ENCODE measurements at places on chromosomes 1 and 21.

DNA sequence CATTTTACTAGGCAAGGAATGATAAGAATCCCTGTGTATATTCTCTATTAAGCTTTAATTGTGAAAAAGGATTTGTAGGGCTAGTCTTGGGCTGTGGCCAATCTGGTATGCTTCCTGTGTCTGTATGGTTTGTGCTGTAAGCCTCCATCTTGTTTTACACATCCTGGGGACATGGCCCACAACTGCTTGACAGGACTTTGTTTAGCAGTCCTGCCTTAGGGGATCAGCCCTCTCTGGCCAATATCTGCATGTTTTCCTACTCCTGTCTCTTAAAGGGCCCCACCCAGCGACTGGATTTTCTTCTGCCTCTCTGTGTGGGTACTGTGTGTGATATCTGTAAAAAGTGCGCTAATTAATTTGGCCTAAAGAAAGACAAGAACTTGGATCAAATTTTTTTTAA, 813.2 kb downstream of the PLA2G4A start:
- no peak for DNase-seq

GRCh38 chr1:153395136-153395685, 4.3 kb upstream of the S100A8 start:
- DNase-seq, result no peak

DNA sequence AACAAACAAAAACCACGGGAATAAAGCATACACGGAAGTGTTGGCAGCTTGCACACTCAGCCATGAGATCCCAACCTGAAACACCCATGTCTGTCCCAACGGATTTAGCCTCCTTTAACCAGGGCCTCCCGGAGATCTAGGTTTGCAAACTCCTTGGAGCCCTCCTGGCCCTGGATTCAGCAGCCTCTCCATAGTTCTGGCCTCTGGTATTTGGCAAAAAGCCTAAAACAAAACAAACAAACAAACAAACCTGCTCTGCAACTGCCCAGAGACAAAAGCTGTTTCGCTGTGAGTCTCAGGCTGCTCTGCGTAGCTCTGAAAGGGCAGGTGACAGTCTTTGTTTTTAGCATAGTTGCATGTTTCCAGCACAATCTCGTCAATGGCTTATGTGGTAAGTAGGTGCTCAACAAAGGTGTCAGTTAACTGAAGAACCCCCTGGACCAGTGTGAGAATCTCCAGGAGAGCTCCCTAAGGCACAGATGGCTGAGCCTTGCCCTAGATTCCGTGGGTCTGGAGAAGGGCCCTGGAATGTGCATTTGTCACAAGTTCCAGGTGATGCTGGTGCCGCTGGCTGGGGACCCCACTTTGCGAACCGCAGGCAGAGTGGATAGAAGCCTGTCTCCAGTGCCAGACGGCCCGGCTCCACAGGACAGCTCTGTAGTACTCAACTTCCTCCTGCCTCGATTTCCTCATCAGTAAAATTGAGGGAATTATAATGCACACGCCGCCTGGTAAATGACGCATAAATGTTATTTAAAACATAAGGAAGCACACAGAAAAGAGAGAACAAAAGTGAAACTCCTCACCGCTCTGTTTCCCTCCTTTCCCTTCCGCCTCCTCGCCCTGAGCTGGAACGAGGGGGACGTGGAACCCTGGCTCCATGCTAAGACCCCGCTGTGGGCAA, 86.2 kb downstream of the RIPK4 start:
- no peak for DNase-seq

GRCh38 chr21:35096959-35097358, 47.9 kb upstream of the RUNX1 start:
- no peak for DNase-seq

DNA sequence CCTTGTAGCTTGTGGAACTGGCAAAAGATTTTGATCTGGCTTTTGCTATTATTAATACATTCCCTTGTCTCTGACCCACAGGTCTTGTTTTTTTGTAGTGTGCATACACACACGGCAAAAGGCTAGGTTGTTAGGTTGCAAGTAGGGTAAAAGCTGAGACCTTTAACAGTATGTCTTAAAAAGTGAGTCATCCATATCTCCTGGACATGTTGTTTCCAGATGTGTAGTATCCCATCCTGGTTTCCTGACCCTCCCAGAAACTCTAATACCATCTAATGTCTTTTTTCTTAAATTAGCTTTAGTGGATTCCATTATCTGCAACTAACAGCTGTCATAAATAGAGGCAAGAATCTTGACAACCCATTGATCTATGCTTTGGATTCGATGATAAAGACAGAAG, 14.7 kb downstream of the OVGP1 start:
- DNase-seq, result no peak

GRCh38 chr1:153195216-153195615, 8.0 kb upstream of the LELP1 start:
- DNase-seq, result no peak

DNA sequence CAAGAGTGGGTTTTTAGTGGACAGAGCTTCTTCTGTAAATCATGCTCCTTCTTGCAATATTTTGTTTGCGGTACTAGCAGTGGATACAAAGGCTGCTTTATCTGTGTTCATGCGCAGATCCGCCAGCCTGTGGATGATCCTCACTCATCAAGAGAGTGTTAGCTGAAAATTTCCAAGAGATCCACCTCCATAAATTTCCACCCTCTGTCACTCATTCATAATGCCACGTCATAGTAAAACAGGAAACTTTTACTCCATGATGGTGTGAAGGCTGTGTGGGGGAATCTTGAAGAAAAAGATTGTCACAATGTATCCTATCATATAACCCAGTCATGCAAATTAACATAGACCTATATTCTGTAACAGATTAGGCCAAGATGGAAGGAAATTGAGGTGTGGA, 4.4 kb upstream of the MAPKAPK2 start:
- no peak for DNase-seq

- no peak for DNase-seq
These were observed 11.4 kb downstream of the PPFIA4 start for GRCh38 chr1:203037509-203038190.

GRCh38 chr21:38114717-38115333, 142.0 kb upstream of the KCNJ15 start:
- no peak for DNase-seq

GRCh38 chr1:26704629-26705028, 8.8 kb downstream of the ARID1A start:
- DNase-seq, result no peak

- no peak for DNase-seq
These were observed 13.7 kb upstream of the EPS8L3 start for GRCh38 chr1:109777436-109777835.

DNA sequence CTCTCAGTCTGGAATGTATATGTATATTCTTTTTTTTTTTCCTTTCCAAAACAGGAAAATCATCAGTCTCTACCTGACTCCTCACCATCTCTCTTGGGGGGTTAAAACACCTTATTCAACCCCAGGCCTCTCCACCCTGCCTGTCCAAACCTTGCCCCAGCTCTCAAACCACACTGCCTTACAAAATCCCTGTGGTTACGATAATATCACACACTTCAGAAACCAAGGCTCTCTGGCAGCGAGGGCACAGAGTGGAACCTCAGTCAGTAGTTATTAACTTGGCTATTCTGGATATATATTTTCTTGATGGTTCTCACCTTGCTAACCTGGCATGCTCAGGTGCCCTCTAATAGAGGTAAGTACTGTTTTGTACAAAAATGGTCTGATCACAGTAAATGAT, 24.7 kb downstream of the KIAA0040 start:
- DNase-seq, result no peak

DNA sequence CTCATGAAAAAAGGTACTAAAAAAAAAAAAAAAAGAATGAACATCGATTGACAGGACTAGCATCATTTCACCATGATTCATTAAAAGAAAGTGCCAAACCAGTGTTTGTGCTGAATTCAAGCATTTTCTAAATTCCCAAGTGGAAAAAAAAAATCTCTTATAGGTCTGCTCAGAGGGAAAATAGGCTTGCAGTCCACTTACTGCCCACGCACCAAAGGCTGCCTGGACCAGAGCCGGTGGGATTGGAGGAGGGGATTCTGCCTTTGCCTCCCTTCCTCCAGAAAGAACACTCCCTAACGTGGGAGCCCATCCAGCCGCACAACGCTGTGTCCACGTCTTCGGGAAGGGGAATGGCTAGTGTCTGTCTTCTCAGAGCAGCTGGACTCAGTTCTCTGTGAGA, 5.5 kb upstream of the TRAPPC10 start:
- DNase-seq, result no peak

DNA sequence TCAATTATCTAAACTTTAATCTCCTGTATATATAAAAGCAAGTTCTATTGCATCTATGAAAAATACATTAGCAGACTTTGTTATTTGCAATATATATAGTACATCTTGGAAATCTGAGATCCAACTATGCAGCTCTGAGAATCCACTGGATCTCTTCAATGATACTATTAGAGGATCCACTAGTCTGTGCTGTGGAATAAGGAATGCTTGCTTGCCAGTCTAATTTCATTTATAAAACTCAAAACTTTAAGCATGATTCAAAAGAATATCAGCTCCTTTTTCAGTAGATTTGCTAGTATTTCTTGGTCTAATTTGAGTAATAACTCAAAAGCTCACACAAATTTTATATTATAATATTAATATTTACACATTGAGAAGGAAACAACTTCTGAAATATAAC, 115.1 kb downstream of the SPATA6 start:
- no peak for DNase-seq

- no peak for DNase-seq
These were observed at the start of gene LRRC71 for GRCh38 chr1:156920233-156921052. TSS of gene LRRC71 (plus strand) at chr1:156920632. CDS start at chr1:156920804, 172 bp downstream.

- no peak for DNase-seq
These were observed 4.5 kb downstream of the DESI2 start for GRCh38 chr1:244657421-244657820.

GRCh38 chr1:99018313-99018712, 13.7 kb upstream of the PLPPR5 start:
- no peak for DNase-seq

DNA sequence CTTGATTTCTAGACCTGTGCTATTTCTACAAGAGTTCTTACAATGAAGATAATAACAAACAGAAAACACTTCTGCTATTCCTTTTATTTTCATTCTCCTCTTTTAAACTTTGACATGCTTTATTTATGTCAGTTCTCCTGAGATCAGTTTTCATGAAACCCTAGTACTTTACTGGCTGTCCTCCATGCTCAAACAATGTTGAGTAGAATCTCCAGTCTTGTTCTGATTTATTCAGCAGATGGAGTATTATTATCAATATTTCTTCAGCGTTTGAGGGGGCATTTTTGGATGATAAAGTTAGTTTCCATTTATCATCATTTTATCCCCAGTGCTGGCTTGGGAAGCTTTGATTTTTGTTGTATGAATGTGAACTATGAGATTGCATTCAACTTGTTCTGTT, 85.9 kb upstream of the WARS2 start:
- no peak for DNase-seq

- no peak for DNase-seq
These were observed 416.1 kb downstream of the NPHP4 start for GRCh38 chr1:5576011-5576672.

- no peak for DNase-seq
These were observed 173.3 kb downstream of the FASLG start for GRCh38 chr1:172832006-172832725.

DNA sequence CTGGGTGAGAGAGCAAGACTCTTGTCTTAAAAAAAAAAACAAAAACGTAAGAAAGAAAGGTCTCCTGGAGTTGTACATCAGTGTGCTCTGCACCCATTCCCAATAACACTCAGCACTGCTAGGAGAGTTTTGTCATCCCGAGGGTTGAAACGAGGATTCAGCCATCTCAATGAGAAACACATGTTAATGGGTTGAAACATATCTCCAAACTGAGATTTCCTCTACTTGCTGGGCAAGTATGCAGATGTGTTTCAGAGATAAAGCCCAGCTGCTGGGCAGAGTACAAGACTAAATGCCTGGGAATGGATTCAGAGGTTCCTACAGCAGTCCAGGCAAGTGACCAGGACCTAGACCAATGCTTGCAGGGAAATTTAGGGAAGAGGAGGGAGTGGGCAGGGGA, 2.6 kb upstream of the MFN2 start:
- no peak for DNase-seq

DNA sequence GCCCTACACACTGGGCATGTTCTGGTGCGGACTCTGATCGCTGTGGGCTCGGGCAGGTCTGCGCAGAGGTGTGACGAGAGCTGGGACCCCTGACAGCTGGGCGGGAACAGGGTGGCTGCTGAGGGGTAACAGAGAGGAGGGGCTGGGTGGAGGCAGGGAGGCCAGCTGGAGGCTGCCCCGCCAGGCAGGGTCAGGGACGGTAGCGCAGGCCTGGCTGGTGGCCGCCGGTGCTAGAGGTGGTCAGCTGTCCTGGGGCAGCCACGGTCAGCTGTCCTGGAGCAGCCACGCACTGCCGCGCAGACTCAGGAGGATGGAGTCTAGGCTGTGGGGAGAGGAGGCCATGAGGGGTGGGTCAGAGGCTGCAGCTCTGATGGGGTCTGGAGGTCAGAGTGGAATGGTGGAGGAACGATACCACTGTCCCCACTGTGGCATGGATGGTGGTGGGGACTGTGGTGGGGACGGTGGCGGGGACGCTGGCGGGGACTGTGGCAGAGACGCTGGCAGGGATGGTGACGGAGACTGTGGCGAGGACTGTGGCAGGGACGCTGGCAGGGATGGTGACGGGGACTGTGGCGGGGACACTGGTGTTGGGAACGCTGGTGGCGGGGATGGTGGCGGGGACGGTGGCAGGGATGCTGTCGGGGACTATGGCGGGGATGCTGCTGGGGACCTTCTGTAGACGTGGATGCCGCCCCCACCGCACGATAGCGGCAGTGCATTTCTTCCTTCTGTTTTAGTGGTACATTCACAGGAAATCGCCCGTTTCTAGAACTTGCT, 21.3 kb upstream of the LRRC3 start:
- DNase-seq, result no peak

DNA sequence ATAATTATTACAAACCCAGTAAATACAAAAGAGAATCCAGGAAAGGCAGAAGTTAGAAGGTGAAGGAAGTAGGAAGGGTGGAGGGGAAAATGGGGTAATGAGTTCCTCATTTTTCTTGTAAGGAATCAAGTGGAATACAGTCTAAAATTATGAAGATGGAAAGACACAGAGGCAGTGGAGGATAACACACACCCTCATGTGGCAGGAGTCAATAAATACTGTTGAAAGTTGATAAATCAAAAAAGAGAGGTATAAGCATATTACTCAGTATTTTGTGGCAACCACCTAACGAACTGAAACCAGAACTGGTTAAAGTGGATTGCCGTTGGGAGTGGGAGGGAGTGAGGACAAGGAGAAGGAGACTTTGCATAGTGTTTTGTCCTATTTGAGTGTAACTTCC, 78.6 kb upstream of the SLC44A3 start:
- no peak for DNase-seq

DNA sequence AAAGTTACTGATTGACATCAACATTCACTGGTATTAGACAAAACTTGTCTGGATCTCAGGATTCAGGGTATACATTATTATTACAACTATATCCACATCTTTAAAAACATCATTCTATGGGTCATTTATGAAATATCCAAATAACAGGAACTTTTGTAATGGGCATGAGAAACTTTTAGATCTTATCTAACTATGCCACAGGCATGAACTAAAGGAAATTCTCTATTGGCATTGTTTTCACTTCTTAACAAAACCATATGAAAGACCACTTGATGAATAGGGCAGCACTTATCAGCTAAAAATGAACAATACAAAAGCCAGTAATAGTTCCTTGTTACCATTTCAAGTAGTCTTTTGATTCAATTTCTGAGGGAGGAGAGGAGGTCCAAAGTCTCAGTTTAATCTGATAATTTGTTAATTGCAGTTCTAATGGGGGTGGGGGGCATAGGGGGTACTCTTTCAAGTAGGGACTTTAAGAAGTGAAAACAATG, 30.8 kb upstream of the CPLANE2 start:
- DNase-seq, result no peak

GRCh38 chr1:93673163-93673829, 8.3 kb downstream of the BCAR3 start:
- no peak for DNase-seq

Measured in stimulated activated CD8-positive, alpha-beta memory T cell treated with anti-CD3 and anti-CD28 coated beads, Interleukin-7, amount 100 ng/mL, for 4 hours (primary cell).